Fibroblast of mammary gland (primary cell): ENCODE measurements at places on chromosomes 11 and 22.

GRCh38 chr11:824292-824880 is 3.3 kb upstream of the CRACR2B start:
- no peak for DNase-seq

GRCh38 chr11:69716099-69716498 is 12.3 kb upstream of the FGF19 start:
- no peak for DNase-seq

DNA sequence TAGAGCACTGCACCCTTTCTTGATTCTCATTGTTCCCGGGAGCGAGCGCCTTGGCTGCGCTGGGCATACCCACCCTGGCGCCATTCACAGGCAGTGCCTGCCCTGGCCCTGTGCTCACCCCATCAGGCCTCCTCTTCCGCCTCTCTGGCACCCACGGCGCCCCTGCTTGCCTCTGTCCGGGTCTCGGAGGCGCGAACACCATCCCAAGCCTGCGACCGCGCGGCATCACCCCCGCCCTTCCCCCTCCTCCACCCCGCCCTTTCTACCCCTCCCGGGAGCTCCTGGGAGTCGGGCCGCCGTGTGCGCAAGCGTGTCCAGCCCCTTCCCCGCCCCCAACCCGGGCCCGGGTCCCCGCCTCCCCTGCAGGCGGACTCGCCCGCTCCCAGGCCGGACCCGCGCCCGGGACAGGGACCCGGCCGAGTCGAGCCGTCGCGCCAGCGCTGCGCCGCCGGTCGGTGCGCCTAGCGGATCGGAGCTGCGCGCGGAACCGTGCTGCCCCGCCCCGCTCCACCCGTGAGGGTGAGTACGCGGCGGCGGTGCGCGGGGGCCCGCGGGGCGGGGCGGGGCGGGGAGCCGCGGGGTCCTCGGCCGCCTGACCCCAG is at the start of gene ST3GAL4:
ST3GAL4 (plus strand) TSS at position 363 of the 602 bp plus-strand sequence. CDS start 50,470 bp downstream, outside the sequence.
- DNase-seq, result peak; percentile 58

DNA sequence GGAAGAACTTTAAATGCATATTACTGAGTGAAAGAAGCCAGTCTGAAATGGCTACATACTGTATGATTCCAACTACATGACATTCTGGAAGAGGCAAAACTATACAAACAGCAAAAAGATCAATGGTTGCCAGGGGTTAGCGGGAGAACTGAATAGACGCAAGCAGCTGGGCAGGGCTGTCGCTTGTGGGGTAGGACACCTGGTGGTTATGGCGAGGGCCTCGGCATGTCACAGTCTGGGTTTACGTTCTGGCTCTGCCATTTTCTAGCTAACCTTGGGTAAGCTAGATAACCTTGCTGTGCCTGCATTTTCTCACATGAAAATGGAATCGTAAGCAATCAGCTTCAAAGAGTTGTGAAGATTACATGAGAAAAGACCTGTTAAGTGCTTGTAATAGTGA is 55.2 kb upstream of the SYT13 start:
- DNase-seq, result no peak
